ENCODE measurements at places on chromosomes 1 and 21.

DNA sequence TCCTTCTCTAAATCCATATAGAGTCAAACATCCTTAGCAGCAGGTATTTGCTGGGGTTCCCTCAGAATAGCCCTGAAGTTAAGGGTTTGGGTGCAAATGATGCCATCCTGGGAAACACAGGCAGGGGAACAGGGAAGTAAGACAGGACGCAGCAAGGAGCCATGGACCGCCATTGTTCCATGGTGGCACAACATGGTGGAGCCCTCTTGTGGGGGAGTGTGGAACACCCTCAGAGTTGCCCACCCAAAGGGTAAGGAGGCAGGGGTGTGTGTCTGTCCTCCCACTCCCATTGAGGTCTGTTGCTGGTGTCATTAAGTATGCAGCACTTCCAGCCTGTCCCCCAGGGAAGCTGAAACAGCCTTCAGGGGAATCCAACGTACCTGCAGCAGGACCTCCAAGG, 20.4 kb upstream of the RCAN1 start:
- DNase-seq = no peak

GRCh38 chr1:118871582-118872171, 116.5 kb downstream of the TBX15 start:
- DNase-seq = no peak

GRCh38 chr1:168521401-168522000, 22.3 kb downstream of the XCL2 start:
- no peak for DNase-seq

DNA sequence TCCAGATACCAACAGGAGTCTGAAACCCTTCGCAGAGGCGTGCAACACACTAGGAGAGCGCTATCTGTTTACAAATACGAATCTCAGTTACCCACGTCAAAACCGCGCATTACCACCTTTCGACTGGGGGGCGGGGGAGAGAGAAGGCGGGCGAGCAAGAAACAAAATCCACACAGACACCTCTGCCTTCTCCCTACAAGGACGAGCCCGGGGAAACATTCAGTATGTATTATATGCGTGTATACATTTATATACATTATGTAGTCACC, 722 bp downstream of the TUT4 start:
- DNase-seq = peak; percentile 73

GRCh38 chr1:224542783-224543440, 73.2 kb upstream of the CNIH3 start:
- no peak for DNase-seq

- no peak for DNase-seq
Measured at GRCh38 chr1:161265305-161265704, 6.8 kb downstream of the PCP4L1 start.

- no peak for DNase-seq
Measured at GRCh38 chr1:40404670-40405462, 31.3 kb downstream of the SMAP2 start.

- DNase-seq = no peak
Measured at GRCh38 chr1:226216056-226216455, 7.4 kb upstream of the MIXL1 start.

DNA sequence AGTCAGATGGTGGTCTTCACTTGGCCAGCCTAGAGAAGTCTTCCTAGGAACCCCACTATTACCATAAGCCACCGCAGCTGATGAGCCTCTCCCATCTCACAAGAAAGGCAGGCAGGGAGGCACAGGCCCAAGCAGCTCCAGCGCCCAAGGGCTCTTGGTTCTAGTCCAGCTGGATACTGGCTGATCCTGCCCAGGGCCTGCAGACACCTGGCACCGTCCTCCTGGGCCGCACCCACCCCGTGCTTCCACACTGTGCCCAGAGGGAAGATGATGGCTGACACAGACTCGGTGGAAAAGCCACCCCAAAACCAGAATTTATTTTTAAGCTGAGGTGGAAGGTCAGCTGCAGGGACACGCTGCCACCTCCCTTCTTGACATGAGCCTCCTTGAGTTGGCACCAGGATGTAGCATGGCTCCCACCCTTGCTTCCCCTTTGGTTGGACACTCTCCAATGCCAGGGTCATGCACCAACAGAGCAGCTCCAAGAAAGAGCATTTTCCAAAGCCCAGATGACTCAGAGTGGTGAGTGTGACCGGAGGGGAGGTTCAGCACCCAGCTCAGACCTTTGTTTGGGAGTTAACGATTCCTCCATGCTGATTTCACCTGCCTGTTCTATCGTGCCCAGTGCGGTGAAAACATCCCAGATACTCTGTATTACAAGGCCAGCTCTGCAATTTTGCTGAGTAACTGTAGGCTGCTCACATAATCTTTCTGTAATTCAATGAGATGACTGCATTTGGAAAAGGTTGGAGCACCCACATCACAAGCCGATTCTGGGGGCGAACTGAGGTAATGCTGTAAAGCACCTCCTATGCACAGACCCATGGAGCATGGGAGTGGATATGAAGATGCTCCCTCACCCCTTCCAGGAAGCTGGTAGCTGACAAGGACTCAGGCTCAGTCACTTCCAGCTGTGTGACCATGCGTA, 63.1 kb upstream of the SLC2A1 start:
- no peak for DNase-seq

DNA sequence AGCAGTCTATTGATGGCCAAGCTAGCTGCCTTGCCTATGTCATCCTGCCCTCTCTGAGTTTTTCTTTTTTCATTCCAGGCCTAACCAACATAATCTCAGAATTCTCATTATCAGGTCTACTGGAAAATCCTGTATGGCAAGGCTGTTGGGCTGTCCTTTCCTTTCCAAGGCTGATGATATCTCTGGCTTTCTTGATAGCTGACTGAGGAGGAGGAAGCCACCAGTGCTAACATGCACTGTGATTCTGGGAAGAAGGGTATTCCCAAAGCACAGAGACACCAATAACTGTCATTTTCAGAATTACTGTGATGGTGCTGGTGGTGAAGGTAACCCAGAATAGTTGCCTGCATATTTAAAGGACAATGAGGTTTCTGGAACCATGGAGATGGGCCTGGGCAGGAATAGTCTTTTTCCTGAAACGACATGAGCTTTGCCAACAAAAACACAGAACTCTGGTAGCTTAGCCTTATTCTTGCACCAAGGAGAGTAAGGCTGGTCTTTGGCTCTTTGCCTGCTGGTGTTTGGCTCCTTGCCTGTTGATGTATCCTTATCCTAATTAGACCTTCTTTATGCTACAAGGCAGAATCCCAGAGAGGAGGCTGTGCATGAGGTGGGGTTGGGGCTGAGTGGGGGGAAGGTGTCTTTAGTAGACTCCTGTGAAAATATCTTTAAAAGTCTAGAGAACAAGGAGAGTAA, 157.4 kb downstream of the TNFSF18 start:
- DNase-seq = no peak
